ENCODE measurements at places on chromosomes 7 and 10.

- DNase-seq, result no peak
- no peak overlapping the region for H3K4me3 ChIP-seq
- H3K36me3 ChIP-seq, result peaks cover 61% of the 10 kb centered on the region
- no peak overlapping the region for H3K27ac ChIP-seq
- no peaks in the 10 kb centered on the region for H3K4me1 ChIP-seq
- H3K27me3 ChIP-seq, result no peaks in the 10 kb centered on the region
Observed at GRCh38 chr10:70847659-70848360, 32.1 kb downstream of the SGPL1 start.

DNA sequence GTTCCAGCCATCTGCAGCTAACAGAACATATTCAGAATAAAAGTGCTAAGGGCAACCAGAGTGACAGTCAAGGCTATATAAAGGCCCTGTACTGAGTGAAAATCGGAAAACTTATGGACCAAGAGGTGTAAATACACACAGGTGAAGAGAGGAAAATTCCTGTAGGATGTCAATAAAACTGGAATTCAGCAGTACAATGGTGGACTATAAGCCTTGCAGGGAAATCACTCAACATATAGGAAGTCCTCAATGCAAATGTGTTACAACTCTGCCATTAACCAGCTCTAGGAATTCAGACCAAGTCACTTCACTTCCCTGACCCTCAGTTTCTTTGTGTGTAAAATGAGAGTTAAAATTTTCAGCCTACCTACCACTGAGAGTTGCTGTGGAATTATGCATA, 7.7 kb downstream of the USP6NL start:
- H3K36me3 ChIP-seq, result no peaks in the 10 kb centered on the region
- H3K4me1 ChIP-seq, result peaks cover 6% of the 10 kb centered on the region
- no peak for DNase-seq
- H3K27me3 ChIP-seq, result no peaks in the 10 kb centered on the region
- H3K4me3 ChIP-seq, result no peak overlapping the region

- no peak overlapping the region for H3K27ac ChIP-seq
- no peaks in the 10 kb centered on the region for H3K27me3 ChIP-seq
- no peak for DNase-seq
- H3K4me3 ChIP-seq, result no peak overlapping the region
- H3K4me1 ChIP-seq, result no peaks in the 10 kb centered on the region
- H3K36me3 ChIP-seq, result no peaks in the 10 kb centered on the region
Observed at GRCh38 chr10:34759161-34759836, 55.8 kb downstream of the PARD3 start.

DNA sequence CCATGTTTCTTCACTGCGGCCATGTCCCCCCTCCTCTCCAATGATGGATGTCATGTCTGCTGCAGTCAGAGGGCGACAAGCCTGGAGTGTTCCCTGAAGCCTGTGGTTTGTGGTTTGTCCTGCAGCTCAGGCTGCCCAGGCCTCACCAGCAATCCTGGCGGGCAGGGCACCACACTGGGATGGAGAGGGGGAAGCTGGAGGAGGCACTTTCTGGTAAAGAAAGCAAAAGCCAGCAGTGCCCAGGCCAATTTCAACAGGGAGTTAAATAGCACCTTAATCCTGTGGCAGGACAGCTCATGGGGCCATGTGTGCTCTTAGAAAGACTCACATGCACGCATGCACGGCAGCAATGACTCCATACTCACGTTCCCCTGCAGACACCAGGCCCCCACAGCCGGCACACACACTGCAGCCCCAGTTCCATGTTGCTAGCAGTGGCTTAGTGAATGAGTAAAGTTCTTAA, 158.3 kb downstream of the EGFR start:
- H3K27ac ChIP-seq, result no peak overlapping the region
- H3K4me3 ChIP-seq, result no peak overlapping the region
- no peak for DNase-seq
- H3K36me3 ChIP-seq, result no peaks in the 10 kb centered on the region

DNA sequence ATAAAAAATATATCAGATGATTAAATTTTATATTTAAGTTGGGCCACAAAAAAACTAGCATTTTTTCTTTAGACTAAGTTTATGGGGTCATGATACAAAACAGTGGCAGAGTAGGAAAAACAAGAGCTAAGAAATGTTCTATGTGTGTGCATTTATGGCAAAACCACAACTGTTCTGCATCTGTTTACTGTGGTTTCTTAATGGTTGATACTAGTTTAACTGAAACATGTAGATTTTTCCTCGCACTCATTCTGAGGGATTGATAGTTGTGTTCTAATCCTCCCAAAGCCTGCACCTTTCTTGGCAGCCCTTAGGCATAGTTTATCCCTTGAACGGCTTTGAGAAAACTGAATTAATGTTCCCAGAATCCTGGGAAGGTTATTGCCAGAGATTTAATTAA, 66.6 kb upstream of the PHYHIPL start:
- no peak overlapping the region for H3K27ac ChIP-seq
- H3K4me1 ChIP-seq, result no peaks in the 10 kb centered on the region

GRCh38 chr7:44823255-44823781, 24.6 kb downstream of the H2AZ2 start:
- peaks cover 3% of the 10 kb centered on the region for H3K36me3 ChIP-seq
- H3K27ac ChIP-seq, result peak overlapping the region; percentile 59
- peaks cover 4% of the 10 kb centered on the region for H3K27me3 ChIP-seq
- peaks cover 21% of the 10 kb centered on the region for H3K4me1 ChIP-seq
- H3K4me3 ChIP-seq, result no peak overlapping the region
- no peak for DNase-seq

- no peaks in the 10 kb centered on the region for H3K27me3 ChIP-seq
- no peak for DNase-seq
- no peak overlapping the region for H3K4me3 ChIP-seq
Observed at GRCh38 chr7:28083164-28083997, 97.2 kb downstream of the JAZF1 start.

GRCh38 chr10:25014579-25014978, 1.4 kb downstream of the ENKUR start:
- H3K4me3 ChIP-seq, result no peak overlapping the region
- peaks cover 18% of the 10 kb centered on the region for H3K4me1 ChIP-seq
- no peak overlapping the region for H3K27ac ChIP-seq
- DNase-seq, result no peak
- H3K27me3 ChIP-seq, result peaks cover 18% of the 10 kb centered on the region
- no peaks in the 10 kb centered on the region for H3K36me3 ChIP-seq

DNA sequence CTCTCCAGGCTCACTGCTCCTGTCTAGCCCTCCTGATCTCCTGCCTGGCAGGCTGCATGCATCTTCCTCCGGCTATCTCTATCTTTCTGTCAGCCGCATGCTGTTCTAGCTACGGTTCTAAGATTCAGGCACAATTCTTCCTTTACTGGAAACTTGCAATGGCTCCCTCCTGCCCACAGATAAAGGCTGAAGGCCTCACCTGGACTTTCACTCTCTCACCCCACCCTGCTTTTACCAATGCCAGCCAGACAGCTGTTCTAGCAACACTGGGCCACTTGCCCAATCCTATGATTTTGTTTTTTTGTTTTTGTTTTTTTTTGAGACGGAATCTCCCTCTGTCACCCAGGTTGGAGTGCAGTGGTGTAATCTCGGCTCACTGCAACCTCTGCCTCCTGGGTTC, 38.3 kb downstream of the BEND7 start:
- no peaks in the 10 kb centered on the region for H3K36me3 ChIP-seq
- no peak for DNase-seq

- DNase-seq, result no peak
- H3K27me3 ChIP-seq, result no peaks in the 10 kb centered on the region
- no peak overlapping the region for H3K27ac ChIP-seq
- H3K36me3 ChIP-seq, result peaks cover 7% of the 10 kb centered on the region
- H3K4me3 ChIP-seq, result no peak overlapping the region
- peaks cover 37% of the 10 kb centered on the region for H3K4me1 ChIP-seq
Observed at GRCh38 chr7:137950967-137951366, 50.9 kb downstream of the CREB3L2 start.

DNA sequence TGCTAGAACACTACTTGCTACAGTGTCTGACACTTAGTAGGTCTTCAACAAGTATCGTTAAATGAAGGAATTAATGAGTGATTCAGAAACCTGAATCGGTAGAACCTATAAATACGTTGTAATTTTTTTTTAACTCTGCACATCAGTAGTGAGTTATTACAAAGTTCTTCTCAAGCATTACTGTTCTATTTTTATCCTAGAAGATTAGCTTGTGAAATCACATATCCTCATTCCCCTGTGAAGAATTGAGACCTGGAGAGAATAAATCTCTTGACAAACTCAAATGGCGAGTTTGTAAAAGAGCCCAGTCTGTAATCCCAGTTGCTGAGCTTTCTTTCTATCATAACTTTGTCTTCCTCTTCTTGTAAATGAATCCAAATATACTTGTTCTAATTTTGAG, 34.7 kb downstream of the HYAL4 start:
- no peaks in the 10 kb centered on the region for H3K27me3 ChIP-seq
- no peak overlapping the region for H3K27ac ChIP-seq
- no peak overlapping the region for H3K4me3 ChIP-seq
- DNase-seq, result no peak
- no peaks in the 10 kb centered on the region for H3K36me3 ChIP-seq
- no peaks in the 10 kb centered on the region for H3K4me1 ChIP-seq

DNA sequence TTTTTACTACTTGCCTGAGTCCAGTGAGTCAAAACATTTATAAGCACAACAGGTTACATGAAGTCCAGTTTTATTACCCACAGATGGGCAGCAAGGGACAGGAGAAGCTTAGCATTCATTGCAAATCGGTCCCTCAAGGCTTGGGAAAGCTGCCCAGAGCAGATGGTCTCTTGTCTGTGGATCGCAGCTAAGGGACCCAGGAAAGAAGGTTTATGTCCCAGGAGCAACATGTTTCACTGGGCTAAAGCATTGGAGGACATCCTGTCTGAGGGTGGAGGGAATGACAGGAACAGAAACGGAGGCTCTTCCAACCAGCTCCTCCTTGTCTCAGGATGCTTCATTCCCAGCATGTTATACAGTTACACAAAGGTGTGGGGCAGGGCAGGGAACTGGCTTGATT, 39.3 kb downstream of the TRIM24 start:
- H3K36me3 ChIP-seq, result peaks cover 4% of the 10 kb centered on the region
- DNase-seq, result no peak
- no peak overlapping the region for H3K4me3 ChIP-seq
- H3K27ac ChIP-seq, result no peak overlapping the region
- no peaks in the 10 kb centered on the region for H3K27me3 ChIP-seq

DNA sequence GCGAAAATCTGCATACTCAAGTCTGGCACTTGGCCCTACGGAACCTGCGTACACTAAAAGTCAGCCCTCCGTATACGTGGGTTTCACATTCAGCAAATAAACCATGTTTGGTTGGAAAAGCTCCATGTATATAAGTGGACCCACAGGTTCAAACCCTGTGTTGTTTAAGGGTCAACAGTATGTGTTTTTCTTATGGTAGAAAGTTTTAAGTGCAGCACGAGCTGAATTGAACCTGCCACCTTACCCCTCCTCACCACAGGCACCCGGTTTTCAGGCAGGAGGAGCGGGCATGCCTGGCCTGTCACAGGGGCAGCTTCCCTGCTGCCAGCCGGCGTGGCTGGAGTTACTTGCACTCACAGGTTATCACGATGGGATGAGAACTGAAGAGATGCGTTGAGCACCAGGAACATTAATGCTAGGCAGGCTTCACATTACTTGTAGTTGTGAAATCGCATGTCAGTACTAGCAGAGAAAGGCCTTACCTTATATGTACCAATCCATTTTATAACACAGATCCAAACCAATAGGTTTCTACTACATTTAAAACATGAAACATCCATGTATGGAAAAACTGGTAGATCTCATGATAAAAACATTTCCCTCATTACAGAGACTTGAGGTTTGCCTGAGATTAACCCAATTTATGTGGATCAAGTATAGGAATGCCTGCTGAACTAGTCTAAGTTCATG, 12.9 kb downstream of the INSIG1 start:
- H3K27ac ChIP-seq, result no peak overlapping the region
- H3K4me3 ChIP-seq, result no peak overlapping the region

DNA sequence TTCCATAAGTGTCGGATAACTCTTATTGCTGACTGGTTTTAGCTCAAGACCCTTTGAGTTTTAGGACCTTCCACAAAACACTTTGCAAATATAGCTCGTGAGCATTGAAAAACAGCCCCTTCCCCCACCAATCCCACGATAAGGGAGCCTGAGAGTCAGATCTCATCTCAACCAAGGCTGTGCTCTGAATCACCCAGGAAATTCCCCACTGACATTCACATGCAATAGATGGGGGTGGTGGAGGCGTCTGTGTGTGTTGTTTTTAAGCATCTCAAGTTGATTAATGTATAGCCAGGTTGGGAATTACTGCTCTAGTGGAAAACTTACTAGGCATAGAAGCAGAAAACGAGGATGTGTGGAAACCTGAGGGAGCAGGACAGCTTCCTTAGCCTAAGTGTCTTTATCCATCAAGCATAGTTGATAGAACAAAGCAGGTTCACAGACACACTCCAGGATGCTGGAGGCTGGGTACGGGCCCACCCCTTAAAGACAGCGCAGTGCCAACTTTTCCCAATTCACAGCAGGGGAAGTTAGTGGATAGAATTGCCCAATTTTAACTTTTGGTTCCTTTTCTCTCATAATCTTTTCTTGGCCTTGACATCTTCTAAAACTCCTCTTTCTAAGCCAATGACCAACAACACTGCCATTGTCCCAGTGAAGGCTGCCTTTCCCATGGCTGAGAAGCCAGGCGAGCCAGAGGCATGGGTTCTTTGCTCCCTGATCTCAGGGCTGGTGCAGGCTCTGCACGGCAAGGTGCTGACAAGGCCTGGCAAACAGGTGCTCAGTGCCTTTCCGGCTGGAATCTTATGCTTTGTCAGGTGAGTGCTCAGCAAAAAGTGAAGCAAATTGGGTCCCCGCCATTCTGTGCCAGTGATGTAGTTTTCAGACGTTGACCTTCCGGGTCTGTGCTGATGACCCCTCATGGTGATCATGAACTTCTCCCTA, 98.5 kb upstream of the INSIG1 start:
- no peak overlapping the region for H3K4me3 ChIP-seq
- H3K27ac ChIP-seq, result no peak overlapping the region
- no peaks in the 10 kb centered on the region for H3K36me3 ChIP-seq
- H3K4me1 ChIP-seq, result no peaks in the 10 kb centered on the region
- DNase-seq, result no peak

- H3K4me3 ChIP-seq, result peak overlapping the region; percentile 98
- no peak for DNase-seq
- H3K27me3 ChIP-seq, result peaks cover 80% of the 10 kb centered on the region
- peak overlapping the region; percentile 99 for H3K27ac ChIP-seq
- H3K4me1 ChIP-seq, result peaks cover 67% of the 10 kb centered on the region
Observed at GRCh38 chr10:3780771-3781467, 4.1 kb downstream of the KLF6 start.

- H3K36me3 ChIP-seq, result no peaks in the 10 kb centered on the region
- H3K4me3 ChIP-seq, result no peak overlapping the region
- peaks cover 2% of the 10 kb centered on the region for H3K27me3 ChIP-seq
- no peak overlapping the region for H3K27ac ChIP-seq
Observed at GRCh38 chr7:22444181-22444971, 55.6 kb downstream of the STEAP1B start.

- peak overlapping the region; percentile 69 for H3K27ac ChIP-seq
- peaks cover 9% of the 10 kb centered on the region for H3K27me3 ChIP-seq
- no peaks in the 10 kb centered on the region for H3K36me3 ChIP-seq
- DNase-seq, result no peak
Observed at GRCh38 chr10:97335188-97335619, 675 bp upstream of the FRAT2 start.

- DNase-seq, result no peak
- no peaks in the 10 kb centered on the region for H3K36me3 ChIP-seq
- no peaks in the 10 kb centered on the region for H3K4me1 ChIP-seq
- H3K27me3 ChIP-seq, result no peaks in the 10 kb centered on the region
- no peak overlapping the region for H3K27ac ChIP-seq
Observed at GRCh38 chr7:20114468-20114867, 102.7 kb downstream of the MACC1 start.
